ENCODE measurements at places on chromosomes 3 and 15.

DNA sequence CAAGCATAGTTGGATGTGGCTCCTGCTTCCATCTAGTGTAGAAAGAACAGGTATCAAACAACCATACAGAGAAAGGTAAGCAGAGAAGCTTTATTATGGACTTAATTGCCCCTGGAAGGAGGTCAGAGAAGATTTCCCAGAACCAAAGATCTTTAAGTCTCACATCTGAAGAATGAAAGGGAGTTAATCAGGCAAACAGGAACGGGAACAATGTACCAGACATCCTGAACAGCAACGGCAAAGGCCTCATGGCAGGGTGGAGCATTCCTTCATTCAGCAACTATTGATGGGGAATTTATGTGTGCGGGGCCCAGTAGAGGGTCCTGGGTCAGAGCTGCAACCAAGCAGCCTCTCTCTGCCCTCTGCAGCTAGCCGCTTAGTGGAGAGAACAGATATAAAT, 61.5 kb downstream of the LMCD1 start:
- peak overlapping the region; percentile 89 for H3K27ac ChIP-seq
- DNase-seq: no peak
- peaks cover 30% of the 10 kb centered on the region for H3K4me1 ChIP-seq
- peaks cover 43% of the 10 kb centered on the region for H3K36me3 ChIP-seq
- H3K27me3 ChIP-seq: no peaks in the 10 kb centered on the region

DNA sequence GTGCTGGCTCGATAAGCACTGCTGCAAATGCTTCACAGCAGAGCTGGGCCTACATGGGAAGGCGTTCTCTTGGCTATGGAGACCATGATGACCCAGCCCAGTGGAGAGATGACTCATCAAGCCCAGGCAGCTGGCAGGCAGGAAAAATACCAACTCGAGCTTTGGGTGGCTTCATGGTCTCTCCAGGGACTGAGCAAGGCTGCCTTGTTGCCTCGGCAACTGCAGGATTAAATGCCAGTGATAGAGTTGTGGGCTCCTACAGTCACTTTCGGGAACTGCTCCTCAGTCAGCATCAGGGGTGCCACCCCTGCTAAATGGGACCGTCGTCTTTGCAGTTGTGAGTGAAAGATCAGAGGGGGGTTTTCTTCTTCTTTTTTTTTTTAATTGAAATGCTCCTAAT, 54.6 kb upstream of the MYZAP start:
- peak; percentile 80 for DNase-seq
- no peaks in the 10 kb centered on the region for H3K27me3 ChIP-seq
- H3K4me1 ChIP-seq: peaks cover 10% of the 10 kb centered on the region
- no peaks in the 10 kb centered on the region for H3K36me3 ChIP-seq
- peak overlapping the region; percentile 61 for H3K27ac ChIP-seq
- H3K4me3 ChIP-seq: no peak overlapping the region

GRCh38 chr3:197958346-197958745, 1.7 kb upstream of the LMLN start:
- peaks cover 24% of the 10 kb centered on the region for H3K36me3 ChIP-seq
- no peak overlapping the region for H3K27ac ChIP-seq
- H3K4me1 ChIP-seq: peaks cover 31% of the 10 kb centered on the region
- H3K4me3 ChIP-seq: no peak overlapping the region
- DNase-seq: no peak

GRCh38 chr3:197828-198491, 1.4 kb downstream of the CHL1 start:
- DNase-seq: no peak
- peak overlapping the region; percentile 66 for H3K4me3 ChIP-seq
- H3K27me3 ChIP-seq: no peaks in the 10 kb centered on the region
- H3K27ac ChIP-seq: no peak overlapping the region
- no peaks in the 10 kb centered on the region for H3K36me3 ChIP-seq

DNA sequence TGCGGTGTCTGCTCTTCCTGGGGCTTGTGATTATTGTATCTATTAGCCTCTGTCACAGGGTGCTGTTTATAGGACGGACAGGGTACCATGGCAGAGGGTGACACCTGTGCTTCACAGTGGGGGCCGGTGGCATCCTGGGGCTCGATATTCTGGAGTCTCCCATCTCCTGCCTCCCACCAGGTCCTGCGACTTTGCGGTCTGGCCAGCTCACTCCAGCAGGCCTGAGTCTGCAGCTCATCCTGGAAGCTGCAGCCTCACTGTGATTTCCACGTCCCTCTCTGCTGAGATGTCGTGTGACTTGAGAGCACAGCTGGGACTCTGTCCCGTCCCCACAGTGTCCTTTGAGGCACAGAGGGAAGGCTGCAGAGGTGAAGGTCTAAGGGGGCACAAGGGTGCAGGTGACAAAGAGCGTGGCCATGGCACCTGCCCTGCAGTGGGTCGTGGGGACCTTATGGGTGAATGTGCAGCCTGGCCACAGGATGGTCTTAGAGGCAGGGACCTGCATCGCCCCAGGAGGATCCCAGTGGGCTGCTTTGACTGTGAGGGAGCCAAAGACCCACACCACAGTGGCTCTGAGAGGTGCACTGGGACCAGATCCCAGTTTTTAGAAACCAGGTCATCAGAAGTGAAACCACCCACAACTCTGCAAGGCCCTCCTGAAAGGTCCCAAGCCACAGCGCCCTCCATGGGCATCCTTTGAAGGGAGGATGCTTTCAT, 172.8 kb downstream of the KLF13 start:
- H3K36me3 ChIP-seq: no peaks in the 10 kb centered on the region
- H3K27ac ChIP-seq: no peak overlapping the region
- no peak for DNase-seq
- H3K27me3 ChIP-seq: no peaks in the 10 kb centered on the region
- H3K4me3 ChIP-seq: no peak overlapping the region

DNA sequence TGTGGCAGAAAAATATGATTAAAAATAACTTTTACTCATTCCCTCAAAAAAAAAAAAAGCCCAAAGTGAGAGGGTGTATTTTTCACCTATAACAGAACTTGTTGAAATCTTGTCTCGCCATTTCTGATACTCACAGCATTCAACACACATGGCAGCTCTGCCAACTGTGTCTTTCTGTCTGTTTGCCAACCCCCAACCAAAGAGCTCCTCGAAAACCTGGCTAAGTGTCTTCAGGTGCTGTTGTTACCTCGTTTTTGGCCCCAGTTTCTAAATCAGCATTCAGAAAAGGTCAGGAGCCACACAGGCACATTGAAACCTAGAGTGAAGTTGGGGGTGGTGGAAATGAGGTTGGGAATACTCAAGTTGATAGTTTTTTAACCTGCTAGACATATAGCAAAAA, 123.5 kb downstream of the TMEM108 start:
- H3K4me1 ChIP-seq: peaks cover 3% of the 10 kb centered on the region
- no peaks in the 10 kb centered on the region for H3K27me3 ChIP-seq
- H3K4me3 ChIP-seq: no peak overlapping the region
- H3K27ac ChIP-seq: no peak overlapping the region
- no peak for DNase-seq

DNA sequence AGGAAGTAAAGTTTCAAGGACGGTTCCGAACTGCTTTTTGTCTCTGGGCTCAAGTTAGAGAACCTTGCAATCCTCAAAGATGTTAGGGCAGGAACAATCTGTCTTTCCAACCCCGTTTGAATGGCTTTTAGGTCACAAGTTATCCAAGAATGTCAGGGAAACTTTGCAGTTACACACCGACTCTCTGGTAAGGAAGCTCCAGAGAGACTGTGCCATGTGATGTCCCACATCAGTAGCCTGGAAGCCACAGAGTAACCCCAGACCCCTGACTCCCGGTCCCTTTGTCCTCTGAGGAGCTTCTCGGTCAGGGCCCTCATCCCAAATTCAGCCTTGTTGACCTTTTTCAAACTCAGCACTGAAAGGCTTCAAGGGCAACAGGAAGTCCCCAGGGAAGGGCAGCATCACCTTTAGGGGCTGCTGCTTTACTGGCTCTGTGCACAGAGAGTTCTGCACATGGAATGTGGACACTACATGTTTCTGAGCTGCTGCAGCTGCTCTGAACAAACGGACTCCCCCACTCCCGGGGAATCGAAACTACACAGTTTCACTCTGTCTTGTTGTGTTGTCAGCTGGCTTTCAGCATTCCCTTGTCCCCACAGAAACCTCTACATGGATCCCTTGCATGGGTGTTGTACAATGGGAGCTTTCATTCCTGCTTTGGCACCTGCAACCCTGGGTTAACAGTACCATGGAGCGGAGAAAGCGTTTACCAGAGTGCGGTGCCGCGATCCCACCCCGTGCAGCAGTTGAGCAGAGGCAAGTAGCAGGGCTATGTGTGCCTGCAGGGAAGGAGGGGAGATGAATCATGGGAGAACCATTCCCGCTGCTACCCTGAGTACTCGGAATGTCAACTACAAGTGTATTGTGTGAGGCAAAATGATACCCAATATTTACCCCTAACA, 408.2 kb upstream of the THBS1 start:
- DNase-seq: no peak
- H3K4me1 ChIP-seq: no peaks in the 10 kb centered on the region
- no peaks in the 10 kb centered on the region for H3K36me3 ChIP-seq

DNA sequence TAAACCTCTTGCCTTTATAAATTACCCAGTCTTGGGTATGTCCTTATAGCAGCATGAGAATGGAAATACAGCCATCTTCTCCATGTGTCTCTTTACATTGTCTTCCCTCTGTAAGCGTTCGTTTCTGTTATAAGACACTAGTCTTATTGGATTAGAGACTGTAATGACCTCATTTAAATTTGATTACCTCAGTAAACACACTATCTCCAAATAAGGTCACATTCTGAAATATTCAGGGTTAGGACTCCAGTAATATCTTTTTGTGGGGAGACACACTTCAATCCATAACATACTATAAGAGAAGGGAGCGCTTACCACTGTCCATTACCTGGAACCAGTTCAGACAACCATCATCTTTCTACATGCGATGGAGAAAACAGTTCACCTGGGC, 34.3 kb upstream of the CD47 start:
- no peak overlapping the region for H3K27ac ChIP-seq
- no peaks in the 10 kb centered on the region for H3K36me3 ChIP-seq
- no peak overlapping the region for H3K4me3 ChIP-seq
- DNase-seq: no peak
- no peaks in the 10 kb centered on the region for H3K4me1 ChIP-seq
- no peaks in the 10 kb centered on the region for H3K27me3 ChIP-seq

DNA sequence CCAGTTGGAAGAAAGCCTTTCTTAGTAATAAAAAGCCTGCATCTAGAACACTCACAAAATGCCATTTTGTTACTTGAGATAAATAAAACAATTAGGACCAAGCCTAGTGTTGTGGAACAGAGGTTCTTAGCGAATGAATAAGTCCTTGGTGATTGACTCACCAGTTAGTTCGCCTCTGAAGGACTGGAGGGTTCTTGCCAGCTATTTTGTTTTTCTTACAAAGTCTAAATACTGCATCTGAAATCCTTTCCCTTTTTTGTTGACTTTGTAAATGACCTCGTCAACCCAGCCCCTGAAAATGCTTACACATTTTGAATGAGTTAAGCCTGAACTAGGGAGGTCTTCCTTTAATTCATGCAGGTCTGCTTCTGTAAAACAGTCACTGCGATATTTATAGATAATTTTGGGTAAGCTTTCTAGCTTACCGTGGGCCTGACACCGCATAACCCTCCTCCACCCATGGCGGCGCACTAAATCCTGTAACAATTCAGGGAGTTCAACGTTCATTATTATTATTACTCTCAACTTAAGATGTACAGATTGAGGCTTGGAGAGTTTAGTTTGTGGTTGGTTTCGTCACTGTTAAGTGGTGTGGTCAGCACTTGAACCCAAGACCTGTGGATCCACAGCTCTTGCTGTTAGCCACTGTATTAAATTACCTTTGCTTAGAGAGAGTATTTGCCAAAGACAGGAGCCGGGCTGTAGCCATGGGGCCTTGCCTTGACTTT, 45.0 kb upstream of the SACM1L start:
- H3K27ac ChIP-seq: peak overlapping the region; percentile 77
- no peaks in the 10 kb centered on the region for H3K27me3 ChIP-seq
- no peak for DNase-seq
- no peaks in the 10 kb centered on the region for H3K36me3 ChIP-seq
- H3K4me3 ChIP-seq: peak overlapping the region; percentile 9

DNA sequence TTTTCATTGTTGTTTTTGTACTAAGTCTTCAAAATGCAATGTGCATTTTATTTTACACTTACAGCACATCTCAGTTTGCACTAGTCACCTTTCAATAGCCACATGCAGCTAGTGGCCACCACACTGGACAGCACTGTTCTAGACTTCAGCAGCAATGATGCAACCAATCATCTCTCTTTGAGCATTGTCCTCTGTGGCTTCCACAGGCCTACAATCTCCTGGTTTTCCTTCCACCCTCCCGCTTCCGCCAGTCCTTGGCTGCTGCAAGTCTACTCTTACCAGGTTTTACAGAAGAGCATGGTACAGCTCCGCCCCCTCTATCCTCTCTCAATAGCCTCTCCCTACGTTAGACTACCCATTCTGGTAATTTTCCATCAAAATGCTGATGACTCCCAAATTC, 25.1 kb upstream of the FSIP1 start:
- no peaks in the 10 kb centered on the region for H3K27me3 ChIP-seq
- no peaks in the 10 kb centered on the region for H3K36me3 ChIP-seq
- H3K27ac ChIP-seq: no peak overlapping the region

- no peaks in the 10 kb centered on the region for H3K36me3 ChIP-seq
- H3K27ac ChIP-seq: no peak overlapping the region
- DNase-seq: no peak
- no peak overlapping the region for H3K4me3 ChIP-seq
Measured at GRCh38 chr3:129054605-129055104, 5.9 kb upstream of the GP9 start.

DNA sequence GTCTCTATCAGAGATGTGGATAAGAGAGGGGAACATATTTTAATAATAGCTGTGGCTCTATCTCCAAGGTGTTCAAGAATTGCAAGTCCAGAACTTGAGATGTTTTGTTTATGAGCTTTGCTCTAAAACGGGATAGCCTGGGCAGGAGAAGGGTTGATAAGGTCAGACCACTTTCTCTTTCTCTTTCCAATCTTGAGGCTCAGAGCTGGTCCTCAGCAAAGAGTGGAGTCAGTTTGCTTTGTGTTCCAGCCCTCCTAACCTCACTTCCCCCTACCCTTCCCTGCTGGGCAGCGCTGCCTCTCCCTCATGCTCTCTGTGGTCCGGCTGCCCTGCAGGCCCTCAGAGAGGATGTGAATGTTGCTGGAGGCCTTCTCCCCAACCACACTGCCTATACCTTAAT, 13.8 kb downstream of the KLHL6 start:
- H3K27ac ChIP-seq: no peak overlapping the region
- H3K4me1 ChIP-seq: no peaks in the 10 kb centered on the region
- no peak overlapping the region for H3K4me3 ChIP-seq
- H3K36me3 ChIP-seq: no peaks in the 10 kb centered on the region
- DNase-seq: no peak

DNA sequence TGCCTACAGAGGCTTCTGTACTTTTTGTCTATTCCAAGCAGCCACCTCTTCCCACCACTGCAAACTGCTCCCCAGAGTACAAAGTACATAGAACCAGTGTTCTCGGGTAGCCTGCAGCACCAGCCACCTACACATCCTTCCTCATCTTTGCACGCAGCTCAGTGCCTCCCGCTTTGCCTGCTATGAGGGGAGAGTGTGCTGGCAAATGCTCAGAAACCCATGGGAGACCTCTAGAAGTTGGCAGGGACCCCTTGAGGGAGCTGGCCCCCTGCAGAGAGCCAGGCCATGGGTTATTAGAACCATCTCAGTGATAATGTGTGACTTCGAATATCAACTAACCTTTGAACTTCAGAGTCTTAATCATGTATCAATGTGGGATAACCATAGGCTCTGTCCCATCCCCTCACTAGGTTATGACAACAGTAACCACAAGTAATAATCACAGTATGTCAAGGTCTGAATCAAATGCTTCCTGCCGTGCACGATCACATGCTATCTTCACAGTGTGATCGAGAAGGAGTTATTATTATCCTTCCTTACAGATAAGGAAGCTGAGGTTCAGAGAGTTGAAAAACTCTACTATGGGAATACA, 22.8 kb upstream of the SMAD3 start:
- H3K27ac ChIP-seq: no peak overlapping the region
- H3K4me3 ChIP-seq: no peak overlapping the region
- peaks cover 7% of the 10 kb centered on the region for H3K4me1 ChIP-seq
- no peaks in the 10 kb centered on the region for H3K36me3 ChIP-seq
